Thoracic aorta (tissue), 2 donors: ENCODE measurements at places on chromosomes 3 and 15.

DNA sequence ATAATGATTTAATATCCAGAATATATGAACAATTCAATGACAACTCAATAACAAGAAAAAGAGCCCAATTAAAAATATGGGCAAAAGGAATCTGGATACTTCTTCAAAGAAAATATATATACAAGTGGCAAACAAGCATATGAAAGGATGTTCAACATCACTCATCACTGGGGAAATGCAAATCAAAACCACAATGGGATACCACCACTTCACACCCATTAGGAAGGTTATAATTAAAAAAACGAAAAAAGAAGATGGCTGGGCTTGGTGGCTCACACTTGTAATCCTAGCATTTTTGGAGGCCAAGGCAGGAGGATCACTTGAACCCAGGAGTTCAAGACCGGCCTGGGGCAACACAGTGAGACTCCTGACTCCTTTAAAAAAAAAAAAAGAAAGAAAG, 4.1 kb downstream of the CCDC12 start:
- H3K36me3 ChIP-seq = no peaks in the 10 kb centered on the region
- no peak overlapping the region for H3K27ac ChIP-seq
- H3K27me3 ChIP-seq = no peaks in the 10 kb centered on the region
- no peak for DNase-seq
- H3K4me3 ChIP-seq = no peak overlapping the region

- no peaks in the 10 kb centered on the region for H3K4me1 ChIP-seq
- no peaks in the 10 kb centered on the region for H3K27me3 ChIP-seq
- H3K36me3 ChIP-seq = peaks cover 18% of the 10 kb centered on the region
- DNase-seq = no peak
- no peak overlapping the region for H3K27ac ChIP-seq
Measured at GRCh38 chr3:126151562-126152302, 28.7 kb downstream of the ALDH1L1 start.

- H3K27ac ChIP-seq = no peak overlapping the region
- H3K4me1 ChIP-seq = peaks cover 7% of the 10 kb centered on the region
- no peaks in the 10 kb centered on the region for H3K27me3 ChIP-seq
- H3K4me3 ChIP-seq = no peak overlapping the region
- no peaks in the 10 kb centered on the region for H3K36me3 ChIP-seq
Measured at GRCh38 chr15:95019907-95020306, 788.5 kb downstream of the MCTP2 start.

DNA sequence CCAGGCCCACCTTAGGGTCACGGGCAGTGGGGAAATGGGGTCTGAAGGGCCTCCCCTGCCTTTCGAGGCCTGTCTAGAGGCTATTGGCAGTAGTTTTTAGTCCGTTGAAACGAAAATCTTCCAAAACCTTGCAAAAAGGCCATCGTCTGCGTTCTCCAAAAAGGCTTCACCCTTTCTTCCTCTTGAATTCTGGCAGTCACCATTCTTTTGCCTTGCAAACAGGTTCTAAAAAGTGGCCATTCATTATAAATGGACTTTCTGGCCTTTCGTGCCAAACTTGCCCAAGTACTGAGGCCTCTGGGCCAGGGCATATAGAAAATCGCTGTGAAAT, 367 bp upstream of the TARS3 start:
- H3K4me3 ChIP-seq = peak overlapping the region; percentile 97
- DNase-seq = no peak
- H3K27ac ChIP-seq = peak overlapping the region; percentile 60
- H3K27me3 ChIP-seq = no peaks in the 10 kb centered on the region

DNA sequence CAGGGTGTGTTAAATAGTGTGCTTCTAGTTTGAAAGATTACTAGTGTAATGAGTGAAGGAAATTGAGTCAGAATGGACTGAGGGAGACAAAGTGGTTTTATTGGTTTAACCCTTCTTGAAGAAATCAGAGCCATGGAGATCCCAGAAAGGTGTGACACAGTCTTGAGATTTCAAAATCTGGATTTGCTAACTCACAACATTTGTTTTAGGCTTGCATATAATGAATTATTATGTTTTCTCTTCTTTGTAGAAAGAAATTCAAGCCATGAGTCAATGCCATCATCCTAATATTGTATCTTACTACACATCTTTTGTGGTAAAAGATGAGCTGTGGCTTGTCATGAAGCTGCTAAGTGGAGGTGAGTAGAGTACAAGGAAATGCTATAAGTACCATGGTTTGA, 25.1 kb downstream of the OXSR1 start:
- no peak for DNase-seq
- H3K27ac ChIP-seq = no peak overlapping the region
- H3K27me3 ChIP-seq = no peaks in the 10 kb centered on the region
- H3K36me3 ChIP-seq = no peaks in the 10 kb centered on the region
- H3K4me3 ChIP-seq = no peak overlapping the region

- no peaks in the 10 kb centered on the region for H3K36me3 ChIP-seq
- no peak for DNase-seq
- H3K4me1 ChIP-seq = peaks cover 33% of the 10 kb centered on the region
- H3K27ac ChIP-seq = peak overlapping the region; percentile 97
- H3K27me3 ChIP-seq = no peaks in the 10 kb centered on the region
- no peak overlapping the region for H3K4me3 ChIP-seq
Measured at GRCh38 chr15:66839506-66840112, 137.6 kb downstream of the SMAD6 start.
